T-helper 17 cell (primary cell): ENCODE measurements at places on chromosomes 7 and 10.
A peak's percentile ranks its signal among the peaks of the same experiment; 100 is the strongest.

DNA sequence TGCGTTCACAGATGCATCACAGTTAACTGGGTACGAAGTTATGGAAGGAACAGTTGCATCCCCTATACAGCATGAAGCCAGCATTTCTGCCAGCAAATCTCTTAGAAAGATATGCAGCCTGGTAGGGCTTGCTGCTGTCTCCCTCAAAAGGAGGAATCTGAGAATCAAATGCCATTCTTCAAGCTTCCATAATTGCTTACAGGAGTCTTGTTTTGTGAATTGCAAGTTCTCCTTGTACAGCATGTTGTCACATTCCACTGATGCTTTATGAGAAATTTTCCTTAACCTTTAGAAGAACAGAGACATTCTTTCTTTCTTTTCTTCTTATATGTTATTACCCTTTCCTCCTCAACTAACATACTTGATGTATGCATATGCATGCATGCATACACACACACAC, 134.6 kb downstream of the CHRM2 start:
- no peak for DNase-seq
- H3K4me3 ChIP-seq = no peak overlapping the region
- no peaks in the 10 kb centered on the region for H3K4me1 ChIP-seq
- H3K27me3 ChIP-seq = no peaks in the 10 kb centered on the region
- H3K36me3 ChIP-seq = no peaks in the 10 kb centered on the region

DNA sequence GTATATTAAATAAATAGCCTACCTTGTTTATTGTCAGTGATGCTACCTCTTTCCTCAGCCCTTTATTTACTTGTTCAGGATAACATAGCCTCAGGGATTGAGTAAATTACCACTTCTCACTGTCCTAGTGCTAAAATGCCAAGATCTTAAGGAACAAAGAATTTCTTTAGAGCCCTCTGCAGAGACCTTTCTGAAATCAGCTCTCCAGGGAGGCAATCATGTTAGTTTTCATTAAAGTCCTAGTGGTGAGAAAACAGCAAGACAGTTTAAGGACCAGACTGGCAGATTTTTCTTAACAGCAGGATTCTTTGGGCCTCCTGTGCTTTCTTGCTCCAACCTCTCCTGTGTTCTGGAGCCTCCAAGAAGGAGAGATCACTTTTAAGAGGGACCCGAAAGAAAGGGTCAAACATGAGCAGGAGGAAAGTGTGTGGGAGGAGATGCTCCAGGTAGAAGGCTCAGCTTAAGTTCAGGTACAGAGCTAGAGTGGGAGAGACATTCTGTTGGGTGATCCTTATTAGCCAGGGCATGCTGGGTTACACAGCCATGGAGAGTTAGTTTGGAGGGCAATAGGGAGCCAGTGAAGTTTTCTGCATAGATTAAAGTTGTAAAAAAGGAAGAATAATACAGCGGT, 1.2 kb upstream of the PLCE1 start:
- peaks cover 51% of the 10 kb centered on the region for H3K27me3 ChIP-seq
- H3K4me3 ChIP-seq = peak overlapping the region; percentile 60
- H3K36me3 ChIP-seq = peaks cover 3% of the 10 kb centered on the region
- no peak overlapping the region for H3K27ac ChIP-seq

- no peaks in the 10 kb centered on the region for H3K4me1 ChIP-seq
- H3K36me3 ChIP-seq = no peaks in the 10 kb centered on the region
- no peak overlapping the region for H3K27ac ChIP-seq
- H3K27me3 ChIP-seq = no peaks in the 10 kb centered on the region
- H3K4me3 ChIP-seq = no peak overlapping the region
Observed at GRCh38 chr7:90768301-90768700, 172.2 kb downstream of the CDK14 start.

GRCh38 chr10:23917251-23917840, 291.6 kb upstream of the KIAA1217 start:
- no peaks in the 10 kb centered on the region for H3K36me3 ChIP-seq
- no peak overlapping the region for H3K4me3 ChIP-seq
- no peaks in the 10 kb centered on the region for H3K27me3 ChIP-seq
- no peak for DNase-seq

DNA sequence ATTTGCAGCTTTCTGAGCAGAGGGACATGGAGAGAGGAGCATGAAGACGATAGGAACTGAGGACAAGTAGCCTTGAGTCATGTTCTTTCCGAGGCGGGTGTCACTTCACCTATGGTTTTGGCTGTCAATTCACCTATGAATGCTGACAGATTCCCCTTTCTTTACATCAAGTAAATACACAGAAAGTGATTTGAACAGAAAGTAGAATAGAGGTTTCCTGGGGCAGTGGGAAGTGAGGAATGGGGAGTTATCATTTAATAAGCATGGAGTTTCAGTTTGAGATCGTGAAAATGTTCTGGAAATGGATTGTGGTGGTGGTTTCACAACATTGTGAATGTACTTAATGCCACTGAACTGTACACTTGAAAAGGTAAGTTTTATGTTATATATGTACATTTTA, 138.4 kb upstream of the MDFIC start:
- peaks cover 8% of the 10 kb centered on the region for H3K4me1 ChIP-seq
- peaks cover 12% of the 10 kb centered on the region for H3K27me3 ChIP-seq
- no peaks in the 10 kb centered on the region for H3K36me3 ChIP-seq
